Omental fat pad (tissue), 4 donors: ENCODE measurements at places on chromosomes 6 and 20. TPM values are rescaled to one million over a fixed set of nuclear protein-coding genes. Genes with fewer than 3 reads are reported as not detected.

DNA sequence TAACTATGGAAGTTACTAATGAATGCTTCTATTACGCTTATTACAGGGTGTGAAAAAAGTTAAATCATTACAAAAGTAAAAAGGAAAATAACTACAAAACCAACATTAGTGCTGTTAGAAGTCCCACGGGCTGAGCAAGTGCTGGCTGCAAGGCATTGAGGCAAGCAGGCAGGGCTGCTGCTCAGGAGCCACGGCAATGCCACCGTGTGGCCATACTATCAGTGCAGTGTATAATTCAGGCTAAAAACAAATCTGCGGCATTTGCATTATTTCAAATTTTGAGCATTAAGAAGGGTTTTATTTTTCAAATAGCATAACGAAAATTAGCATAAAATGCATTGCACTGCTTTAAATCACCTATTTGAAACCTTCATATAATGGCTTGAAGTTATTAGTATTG, 17.1 kb downstream of the IFNGR1 start:
- no peak for DNase-seq

- no peak for DNase-seq
Observed at GRCh38 chr20:56689318-56689717, 60.2 kb downstream of the TFAP2C start.

GRCh38 chr6:142372348-142372747, 70.5 kb downstream of the ADGRG6 start:
- no peak for DNase-seq

DNA sequence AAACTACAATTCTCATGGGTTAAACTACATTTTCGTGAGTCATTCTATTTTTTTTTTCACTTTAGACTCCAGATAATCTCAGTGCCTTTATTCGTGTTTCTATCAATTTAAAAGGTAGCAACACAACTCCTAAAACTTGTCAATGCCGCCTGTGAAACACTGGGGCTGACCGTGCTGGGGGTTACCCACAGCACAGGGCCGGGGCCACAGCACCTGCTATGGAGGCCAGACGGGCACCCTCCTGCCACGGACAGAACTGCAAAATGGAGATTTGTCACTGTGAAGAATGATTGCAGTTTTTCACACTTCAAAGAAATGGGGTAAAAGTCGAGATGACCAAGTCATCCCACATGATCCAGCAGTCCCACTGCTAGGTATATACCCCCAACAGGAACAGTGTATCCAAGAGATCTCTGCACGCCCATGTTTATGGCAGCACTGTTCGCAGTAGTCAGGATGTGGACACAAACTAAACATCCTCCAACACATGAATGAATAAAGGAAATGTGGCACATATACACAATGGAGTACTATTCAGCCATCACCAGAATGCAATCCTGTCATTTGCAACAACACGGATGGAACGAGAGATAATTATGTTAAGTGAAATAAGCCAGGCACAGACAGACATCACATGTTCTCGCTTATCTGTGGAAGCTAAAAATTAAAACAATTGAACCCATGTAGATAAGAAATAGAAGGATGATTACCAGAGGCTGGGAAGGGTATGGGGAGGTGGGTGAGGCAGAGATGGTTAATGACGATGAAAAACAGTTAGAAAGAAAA, 290.1 kb downstream of the SMOC2 start:
- no peak for DNase-seq

DNA sequence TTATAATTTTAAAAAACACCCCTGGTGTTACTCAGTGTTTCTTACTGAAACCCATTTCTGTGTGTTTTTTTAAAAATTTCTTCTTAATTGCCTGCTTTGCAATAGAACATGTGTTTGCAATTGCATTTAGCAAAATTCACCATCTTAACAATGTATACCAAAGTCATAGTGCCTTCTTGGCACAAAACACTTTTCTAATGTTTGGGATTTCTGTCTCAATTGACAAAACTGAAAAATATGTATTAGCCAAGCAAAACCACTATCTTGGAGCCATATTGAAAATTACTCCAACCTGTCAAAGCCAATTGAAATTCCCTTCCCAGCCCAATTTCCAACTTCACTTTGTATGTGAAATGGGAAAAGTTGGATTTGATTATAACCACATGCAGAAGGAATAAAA, 88.4 kb upstream of the RSPO3 start:
- no peak for DNase-seq

GRCh38 chr6:27468334-27468733, 4.6 kb downstream of the ZNF184 start:
- DNase-seq = no peak

GRCh38 chr6:140812636-140813035, 1320.1 kb upstream of the GJE1 start:
- DNase-seq = no peak

GRCh38 chr20:46660487-46660886, 9.2 kb upstream of the SLC13A3 start:
- DNase-seq = no peak

- no peak for DNase-seq
Observed at GRCh38 chr6:98574984-98575383, 259.4 kb upstream of the POU3F2 start.

DNA sequence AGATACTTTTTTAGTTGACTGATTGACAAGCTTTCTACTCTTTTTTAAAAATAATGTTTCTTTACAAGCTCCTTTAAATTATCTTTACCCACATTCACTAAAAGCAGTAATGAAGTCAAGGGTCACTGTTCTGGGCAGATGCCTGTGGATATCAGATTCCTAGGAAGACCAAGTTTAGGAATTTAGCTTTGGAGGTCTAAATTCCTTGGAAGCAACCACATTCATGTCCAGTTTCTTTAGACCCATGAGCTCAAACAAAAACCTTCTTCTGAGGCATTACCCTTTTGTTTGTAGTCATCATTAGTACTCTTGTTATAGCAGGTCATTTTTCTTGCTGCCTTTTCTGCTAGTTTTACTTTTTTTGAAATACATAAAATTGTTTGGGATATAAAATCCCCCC, 462.9 kb upstream of the JAG1 start:
- no peak for DNase-seq

DNA sequence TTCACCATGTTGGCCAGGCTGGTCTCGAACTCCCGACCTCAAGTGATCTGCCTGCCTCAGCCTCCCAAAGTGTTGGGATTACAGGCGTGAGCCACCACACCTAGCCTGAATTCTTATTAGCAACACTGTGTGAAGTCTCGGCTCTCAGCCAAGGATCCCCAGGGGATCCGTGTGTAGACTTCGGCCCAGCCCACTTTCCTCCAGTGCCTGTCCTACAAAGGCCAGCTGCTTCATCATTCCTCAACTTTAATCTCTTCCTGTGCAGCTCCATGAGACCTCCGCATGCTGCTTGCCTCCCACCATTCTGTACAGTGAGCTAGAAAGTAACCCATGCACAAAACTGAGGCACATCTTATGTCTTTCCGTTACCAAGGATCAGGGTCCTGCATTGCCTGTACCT, 71.8 kb downstream of the SAMD3 start:
- no peak for DNase-seq

GRCh38 chr6:126112171-126112632, 125.9 kb downstream of the TRMT11 start:
- no peak for DNase-seq

Gene BNIP5
- total RNA-seq = not detected

Gene CST2
- 0.93 TPM for total RNA-seq

Gene PACRG
- 0.48 TPM for total RNA-seq

Gene ERVFRD-1
- not detected for total RNA-seq

Gene TSBP1
- total RNA-seq = not detected

Gene DHX35
- 18.1 TPM for total RNA-seq

Gene KCNK5
- total RNA-seq = 10.9 TPM

Gene JPH2
- 6.9 TPM for total RNA-seq

Gene PKIB
- 1.1 TPM for total RNA-seq

Gene ARMC2
- total RNA-seq = 15.3 TPM

Gene MCCD1
- not detected for total RNA-seq

Gene LY6G5C
- not detected for total RNA-seq
